ENCODE measurements at places on chromosomes 7 and 10.

DNA sequence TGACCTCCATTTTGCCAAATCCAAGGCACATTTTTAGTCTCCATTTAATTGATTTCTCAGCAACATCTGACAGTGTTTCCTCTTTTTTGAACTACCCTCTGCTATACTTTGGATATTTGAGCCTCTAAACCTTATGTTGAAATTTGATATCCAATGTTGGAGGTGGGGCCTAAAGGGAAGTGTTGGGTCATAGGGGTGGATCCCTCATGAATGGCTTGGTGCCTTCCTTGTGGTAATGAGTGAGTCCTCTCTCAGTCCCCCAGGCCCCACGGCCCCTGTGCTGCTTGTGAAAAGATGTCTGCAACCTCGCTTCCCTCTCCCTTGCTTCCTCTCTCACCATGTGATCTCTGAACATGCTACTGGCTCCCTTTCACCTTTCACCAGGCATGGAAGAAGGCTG lies 96.8 kb upstream of the DGKB start:
- DNase-seq: no peak

- no peak for DNase-seq
Measured at GRCh38 chr10:30454744-30455510, 20.9 kb downstream of the MAP3K8 start.

DNA sequence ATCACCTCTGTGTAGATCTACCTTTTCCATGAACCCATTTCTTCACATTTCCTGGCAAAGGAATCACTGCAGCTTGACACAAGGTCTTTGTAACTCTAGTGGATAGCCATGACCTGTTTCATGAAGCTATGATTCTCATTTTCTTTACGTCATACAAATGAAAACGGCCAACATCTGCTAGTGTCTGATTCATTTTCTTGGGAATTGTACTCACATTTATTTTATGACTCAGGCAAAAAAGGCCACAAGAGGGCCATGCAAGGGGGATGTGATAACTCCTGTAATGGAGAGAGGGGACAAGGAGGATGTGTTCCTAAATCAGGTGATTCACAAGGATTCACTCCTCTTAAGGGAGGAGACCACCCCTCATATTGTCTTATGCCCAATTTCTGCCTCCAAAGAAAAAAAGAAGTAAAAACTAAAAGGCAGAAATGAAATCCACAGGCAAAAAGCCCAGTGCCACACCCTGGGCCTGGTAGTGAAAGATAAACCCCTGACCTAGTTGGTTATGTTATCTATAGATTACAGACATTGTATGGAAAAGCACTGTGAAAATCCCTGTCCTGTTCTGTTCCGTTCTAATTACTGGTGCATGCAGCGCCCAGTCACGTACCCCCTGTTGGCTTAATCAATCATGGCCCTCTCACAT lies 249.9 kb downstream of the IPMK start:
- DNase-seq: no peak

DNA sequence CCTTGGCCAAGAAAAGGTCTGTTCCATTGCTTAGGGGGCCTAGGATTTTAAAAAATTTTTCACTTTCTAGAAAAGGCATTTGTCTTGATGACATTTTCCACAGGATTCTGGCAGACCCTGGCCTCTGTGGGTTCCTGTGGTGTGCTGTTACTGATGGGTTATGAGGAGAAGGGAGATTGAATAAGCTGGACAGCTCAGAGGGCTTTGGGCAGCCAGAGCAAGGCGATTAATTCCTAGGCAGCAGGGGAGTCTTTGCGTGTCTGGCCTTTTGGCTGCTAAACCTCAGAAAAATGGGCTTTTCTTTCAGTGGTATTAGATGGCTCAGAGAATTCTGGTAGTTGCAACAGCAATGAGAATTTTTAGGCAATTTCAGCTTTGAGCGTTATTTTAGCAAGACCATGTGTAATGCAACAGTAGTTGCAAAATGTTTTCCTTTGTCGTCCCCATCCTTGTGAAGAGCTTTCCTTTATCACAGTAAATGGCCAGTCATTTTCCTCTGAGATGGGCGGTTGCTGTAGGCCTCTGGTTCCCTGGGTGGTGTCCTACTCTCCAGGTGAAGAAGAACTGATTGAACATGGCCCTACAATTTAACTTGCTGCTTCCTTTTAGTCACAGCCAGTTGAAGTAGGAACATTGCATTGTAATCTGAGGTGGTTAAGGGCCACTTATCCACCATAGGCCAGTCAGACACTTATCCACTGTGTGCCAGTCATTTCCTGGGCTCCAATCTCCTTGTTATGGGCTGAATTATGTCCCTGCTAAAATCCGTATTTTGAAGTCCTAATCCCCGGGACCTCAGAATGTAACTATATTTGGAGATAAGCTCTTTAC lies 43.2 kb downstream of the SH2D4B start:
- no peak for DNase-seq

- no peak for DNase-seq
Measured at GRCh38 chr7:92841192-92841591, 4.8 kb upstream of the CDK6 start.

- DNase-seq: no peak
Measured at GRCh38 chr7:151883857-151884256, 6.9 kb upstream of the PRKAG2 start.

DNA sequence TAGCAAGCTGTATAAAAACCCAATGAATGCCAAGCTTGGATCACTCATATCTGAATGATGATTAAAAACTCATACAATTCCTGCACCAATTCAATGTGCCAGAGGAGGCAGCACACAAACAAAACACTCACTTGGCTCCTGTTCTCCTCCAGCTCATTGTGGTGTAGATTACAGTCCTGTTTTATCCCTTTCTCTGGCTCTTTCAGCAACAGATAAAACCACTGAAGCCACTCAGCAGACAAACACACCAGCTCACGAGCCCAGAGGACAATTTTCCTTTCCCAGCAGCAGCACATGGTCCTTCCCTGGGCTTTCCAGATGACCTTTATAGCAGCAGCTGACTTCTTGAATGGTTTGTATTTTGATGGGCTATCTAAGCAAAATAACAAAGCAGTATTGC lies 107.3 kb upstream of the STARD3NL start:
- DNase-seq: no peak

- DNase-seq: no peak
Measured at GRCh38 chr7:157932498-157933218, 595.9 kb downstream of the DNAJB6 start.

GRCh38 chr7:106618480-106618879 lies 42.5 kb downstream of the CCDC71L start:
- no peak for DNase-seq

Data from effector memory CD8-positive, alpha-beta T cell (primary cell).